Activated naive CD4-positive, alpha-beta T cell treated with anti-CD3 and anti-CD28 coated beads, Interleukin-2, amount 50 U/mL, for 72 hours (primary cell): ENCODE measurements at places on chromosomes 6 and 20.
A peak's percentile ranks its signal among the peaks of the same experiment; 100 is the strongest.

DNA sequence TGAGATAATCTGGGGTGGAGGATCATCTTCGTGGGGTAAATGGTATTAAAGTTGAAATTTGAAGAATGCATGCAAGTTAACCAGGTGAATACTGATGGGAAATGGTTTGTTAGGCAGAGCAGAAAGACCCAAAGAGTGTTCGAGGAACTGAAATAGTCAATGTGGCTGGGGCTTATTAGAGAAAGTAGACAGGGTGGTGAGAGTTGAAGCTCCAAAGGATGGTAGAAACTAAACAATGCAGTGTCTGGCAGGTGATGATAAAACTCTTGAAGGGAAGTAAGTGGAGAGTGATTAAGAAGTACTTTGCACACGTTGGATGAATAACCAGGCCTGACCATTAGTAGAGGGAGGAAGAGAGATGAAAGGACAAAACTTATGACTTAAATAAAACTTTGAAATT is 39.8 kb upstream of the CENPW start:
- DNase-seq = no peak

DNA sequence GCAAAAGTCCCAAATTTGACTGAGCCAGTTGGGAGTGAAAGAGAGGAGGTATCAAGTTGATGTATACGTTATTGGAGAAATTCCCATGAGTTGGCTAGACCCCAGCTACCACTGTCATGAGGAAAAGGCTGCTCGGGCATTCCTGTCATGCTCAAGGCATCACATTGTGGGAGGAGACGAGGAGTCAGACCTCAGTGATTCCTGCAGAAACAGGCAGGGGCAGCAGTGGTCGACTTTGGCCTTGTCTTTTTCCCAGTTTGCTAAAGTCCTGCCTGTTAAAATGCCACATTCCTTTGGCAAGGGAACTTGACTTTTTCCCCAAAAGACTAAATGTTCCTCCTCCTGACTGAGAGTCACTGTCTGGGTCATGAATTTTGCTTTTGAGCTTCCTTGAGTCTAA is 295.5 kb upstream of the HS3ST5 start:
- no peak for DNase-seq

DNA sequence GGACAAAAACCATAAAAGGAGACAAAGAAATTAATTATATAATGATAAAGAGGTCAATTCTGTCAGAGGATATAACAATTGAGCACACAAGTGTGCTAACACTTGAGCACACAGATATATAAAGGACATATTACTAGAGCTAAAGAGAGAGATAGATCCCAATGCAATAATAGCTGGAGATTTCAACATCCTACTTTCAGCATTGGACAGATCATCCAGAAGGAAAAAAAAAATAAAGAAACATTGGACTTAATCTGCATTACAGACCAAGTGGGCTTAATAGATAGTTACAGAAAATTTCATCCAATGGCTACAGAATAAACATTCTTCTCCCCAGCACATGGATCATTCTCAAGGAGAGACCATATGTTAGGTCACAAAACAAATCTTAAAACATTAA is 9.9 kb downstream of the VNN1 start:
- DNase-seq = no peak

GRCh38 chr6:22466665-22467245 is 102.6 kb upstream of the HDGFL1 start:
- no peak for DNase-seq

DNA sequence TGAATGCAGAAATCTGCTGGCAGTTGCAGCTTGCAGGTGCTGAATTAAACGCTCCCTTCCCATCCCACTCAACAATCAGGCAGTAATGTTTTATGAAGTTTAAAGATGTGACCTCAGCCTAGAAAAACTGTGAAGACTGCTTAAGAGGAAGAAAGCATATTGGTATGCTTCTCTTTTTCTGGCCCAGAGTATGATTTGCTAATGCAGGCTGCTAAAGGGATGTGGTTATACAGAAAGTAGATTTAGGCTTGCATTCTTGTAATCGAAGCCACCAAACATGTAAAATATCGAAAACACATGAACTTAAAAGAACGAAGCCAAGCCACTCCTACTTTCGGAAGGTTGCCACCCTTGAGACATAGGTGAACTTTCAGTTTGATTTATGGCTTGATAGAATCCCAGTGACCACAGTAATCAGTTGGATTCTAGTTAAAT is 40.7 kb downstream of the MAP3K5 start:
- no peak for DNase-seq

- no peak for DNase-seq
Observed at GRCh38 chr20:52744441-52744840, 227.7 kb upstream of the TSHZ2 start.

DNA sequence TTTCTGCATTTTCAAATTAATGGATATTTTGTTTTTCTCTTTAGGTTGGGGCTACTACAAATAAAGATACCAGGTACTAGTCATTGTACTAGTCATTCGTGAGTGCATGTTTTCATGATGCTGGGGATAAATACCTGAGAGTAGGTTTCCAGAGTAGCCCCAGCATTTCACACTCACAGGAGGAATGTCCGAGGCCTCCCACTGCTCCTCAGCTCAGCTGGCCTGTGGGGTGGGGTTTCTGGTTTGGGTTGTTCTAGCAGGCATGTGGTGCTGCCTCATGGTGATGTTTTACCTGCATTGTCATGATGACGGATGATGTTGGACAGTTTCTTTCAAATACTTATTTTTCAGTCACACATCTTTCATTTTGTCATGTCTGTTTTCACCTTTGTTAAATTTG is 144.5 kb downstream of the SMOC2 start:
- no peak for DNase-seq

GRCh38 chr20:18588574-18588933 is 700 bp downstream of the DTD1 start:
- peak; percentile 16 for DNase-seq

DNA sequence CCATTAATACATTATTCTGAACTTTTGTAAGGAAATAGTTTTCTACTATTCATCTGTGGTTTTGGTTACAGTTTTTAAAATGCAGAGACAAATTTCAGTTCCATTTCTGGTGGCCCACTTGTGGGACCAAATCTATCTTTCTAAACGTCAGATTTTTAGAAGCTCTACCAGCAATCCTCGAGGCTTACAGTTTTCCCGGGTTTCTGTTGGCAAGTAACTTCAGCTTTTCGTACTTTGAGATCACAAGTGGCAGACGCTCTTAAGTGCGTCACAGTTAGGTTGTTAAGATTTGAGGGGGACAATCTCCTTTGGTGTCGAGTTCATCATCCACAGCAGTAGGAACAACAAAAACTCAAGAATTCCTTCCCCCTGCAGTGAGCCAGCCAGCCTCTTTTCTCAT is 60.0 kb downstream of the JARID2 start:
- no peak for DNase-seq

DNA sequence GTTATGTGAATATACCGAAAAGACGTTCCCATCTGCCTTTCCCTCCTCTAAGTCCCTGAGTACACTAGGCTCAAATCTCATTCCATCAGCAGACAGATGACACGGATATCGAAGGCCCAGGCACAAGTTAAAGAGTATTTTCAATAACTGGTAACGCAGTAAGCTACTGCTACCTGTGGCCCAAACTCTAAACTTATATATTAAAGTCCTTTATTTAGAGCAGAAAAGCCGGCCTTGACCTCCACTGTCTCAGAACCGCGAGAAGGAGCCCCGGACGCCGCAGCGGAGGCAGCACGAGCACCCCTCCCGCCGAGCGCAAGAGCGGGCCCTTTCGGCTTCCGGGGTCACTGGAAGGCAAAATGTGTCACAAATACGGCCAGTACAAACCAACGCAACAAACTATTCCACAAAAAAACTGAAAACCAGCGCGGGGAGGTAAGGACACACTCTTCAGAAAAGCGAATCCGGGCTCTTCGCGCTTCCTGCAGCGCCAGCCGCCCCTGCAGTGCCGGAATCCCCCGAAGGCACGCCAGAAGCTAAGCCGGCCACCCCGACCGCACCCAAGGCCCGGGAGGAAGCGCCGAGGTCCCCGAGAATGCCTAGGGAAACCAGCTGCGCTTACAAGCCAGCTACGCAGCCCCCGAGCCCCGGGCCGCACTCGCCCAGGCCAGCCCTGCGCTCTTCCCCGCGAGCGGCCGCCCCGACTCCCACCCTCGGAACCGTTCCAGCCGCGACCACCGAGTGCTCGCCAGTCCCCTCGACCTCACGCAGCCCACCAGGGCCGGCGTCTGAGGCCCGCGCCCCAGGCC is 681 bp downstream of the DIDO1 start:
- DNase-seq = peak; percentile 58

DNA sequence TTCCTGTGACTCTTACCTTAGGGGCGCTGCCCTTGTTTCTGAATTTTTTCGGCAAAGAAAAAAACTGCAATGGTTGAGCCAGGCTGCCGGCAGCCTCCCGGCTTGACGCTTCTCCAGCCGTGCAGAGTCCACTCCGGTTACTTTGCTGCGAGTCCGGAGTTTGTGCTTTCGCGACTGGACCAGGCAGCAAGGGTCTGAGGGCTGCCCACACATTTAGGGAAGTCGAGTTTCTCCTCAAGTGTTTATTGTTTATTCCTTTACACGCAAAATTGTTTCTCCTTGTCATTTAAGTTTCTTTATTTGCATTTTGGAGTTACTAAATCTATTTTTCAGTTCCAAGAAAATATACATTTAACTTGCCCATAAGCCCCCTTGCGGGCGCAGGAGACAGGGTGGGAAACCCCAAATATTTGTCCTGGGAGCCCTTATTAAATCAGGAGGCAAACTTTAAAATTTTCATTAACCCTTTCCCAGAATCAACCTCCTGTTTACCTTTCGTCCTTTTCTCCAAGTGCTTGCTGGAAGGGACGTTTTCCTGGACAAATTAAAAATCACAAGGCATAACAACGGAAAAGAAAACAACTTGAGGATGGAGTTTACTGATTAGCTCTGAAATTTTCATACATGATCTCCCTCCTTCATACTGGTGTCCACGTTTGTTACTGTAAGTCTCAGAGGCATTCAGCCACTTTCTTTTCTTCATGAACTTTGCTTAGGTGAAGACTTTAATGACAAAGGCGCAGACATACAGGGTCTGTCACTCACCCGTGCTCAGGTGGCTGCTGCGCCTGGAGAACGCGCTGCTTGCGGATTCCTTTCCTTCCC is 1.7 kb upstream of the PDE10A start:
- DNase-seq = no peak

GRCh38 chr20:4038047-4038459 is 22.7 kb upstream of the RNF24 start:
- DNase-seq = peak; percentile 66

GRCh38 chr20:33337119-33337518 is 54.1 kb downstream of the BPIFB1 start:
- no peak for DNase-seq

GRCh38 chr20:9723501-9724202 is 115.2 kb downstream of the PAK5 start:
- no peak for DNase-seq

DNA sequence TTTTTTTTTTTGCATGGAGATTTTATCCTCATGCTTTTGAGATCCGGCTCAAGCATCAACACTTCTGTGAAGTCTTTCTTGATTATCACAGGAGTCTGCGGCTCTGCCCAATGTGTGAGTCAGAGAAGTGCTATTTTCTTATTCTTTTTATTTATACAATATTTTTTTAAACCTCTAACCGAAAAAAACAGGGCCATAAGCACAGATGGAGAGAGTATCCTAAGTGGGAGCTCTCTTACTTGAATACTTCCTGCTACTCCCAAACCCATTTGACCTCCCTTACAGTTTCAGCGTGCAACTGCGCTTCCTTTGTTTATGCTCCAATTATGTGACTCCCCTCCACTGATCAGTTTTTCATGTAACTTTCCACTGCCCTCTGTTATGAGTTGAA is 8.7 kb upstream of the ATXN1 start:
- no peak for DNase-seq

DNA sequence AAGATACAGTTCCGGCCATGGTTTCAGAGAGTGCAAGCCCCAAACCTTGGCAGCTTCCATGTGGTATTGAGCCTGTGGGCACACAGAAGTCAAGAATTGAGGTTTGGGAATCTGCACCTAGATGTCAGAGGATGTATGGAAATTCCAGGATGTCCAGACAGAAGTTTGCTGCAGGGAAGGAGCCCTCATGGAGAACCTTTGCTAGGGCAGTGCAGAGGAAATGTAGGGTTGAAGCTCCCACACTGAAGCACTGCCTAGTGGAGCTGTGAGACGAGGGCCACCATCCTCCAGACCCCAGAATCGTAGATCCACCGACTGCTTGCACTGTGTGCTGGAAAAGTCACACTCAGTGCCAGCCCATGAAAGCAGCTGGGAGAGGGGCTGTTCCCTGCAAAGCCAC is 267.5 kb downstream of the OGFRL1 start:
- DNase-seq = no peak

DNA sequence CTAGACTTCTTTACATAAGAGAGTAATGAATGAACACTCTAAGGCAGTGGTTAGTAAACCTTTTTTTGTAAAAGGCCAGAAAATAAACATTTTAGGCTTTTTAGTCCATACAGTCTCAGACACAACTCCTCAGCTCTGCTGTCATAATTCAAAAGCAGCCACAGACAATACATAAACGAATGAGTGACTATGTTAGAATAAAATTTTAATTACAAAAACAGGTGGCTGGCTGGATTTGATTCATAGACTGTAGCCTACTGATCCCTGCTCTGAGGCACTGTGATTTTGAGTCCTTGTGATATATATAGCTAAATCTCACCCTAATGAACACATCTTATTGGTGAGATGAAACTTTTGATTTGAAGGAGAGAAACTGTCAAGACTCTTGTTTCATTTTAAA is 155.1 kb downstream of the AIG1 start:
- DNase-seq = no peak

- no peak for DNase-seq
Observed at GRCh38 chr20:50450493-50450826, 59.7 kb upstream of the PTPN1 start.

GRCh38 chr6:17847203-17847760 is 140.2 kb downstream of the KIF13A start:
- DNase-seq = no peak

DNA sequence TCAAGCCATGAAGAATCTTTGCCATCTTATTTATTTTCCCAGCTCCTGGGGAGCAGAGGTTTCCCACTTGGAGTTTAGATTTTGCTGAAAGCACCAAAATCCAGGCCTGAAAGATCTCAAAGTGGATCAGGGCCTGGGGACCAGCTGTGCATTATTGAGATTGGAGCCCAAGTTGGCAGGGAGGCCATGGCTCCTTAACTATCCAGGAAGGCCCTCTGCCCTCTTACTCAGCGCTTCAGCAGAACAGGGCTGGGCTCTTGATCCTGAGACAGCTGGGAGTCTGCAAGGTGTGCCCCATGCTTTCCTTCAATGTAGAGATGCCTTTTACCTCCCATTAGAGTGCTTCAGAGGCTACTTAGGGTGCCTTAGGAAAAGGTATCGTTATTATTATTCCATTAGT is 24.6 kb downstream of the FOXO3 start:
- DNase-seq = no peak

DNA sequence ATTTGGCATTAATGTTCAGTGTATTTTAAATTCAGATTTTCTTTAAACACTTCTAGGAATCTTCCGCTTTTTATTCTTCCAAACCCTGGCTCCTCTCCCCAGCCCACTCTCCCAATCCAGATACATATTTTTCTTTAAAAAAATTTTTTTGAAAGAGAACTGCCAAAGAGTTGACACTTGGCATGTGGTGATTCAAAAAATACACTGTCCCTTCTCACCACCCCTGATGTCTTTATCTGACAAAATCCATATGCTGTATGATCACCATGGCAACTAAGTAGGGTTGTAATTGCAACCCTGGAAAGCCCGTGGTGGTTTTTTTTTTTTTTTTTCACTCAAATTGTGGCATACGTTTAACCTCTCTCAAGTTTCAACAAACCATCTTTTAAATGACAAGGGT is 355.8 kb upstream of the SASH1 start:
- no peak for DNase-seq
